NCI-H446 (cell line): ENCODE measurements at places on chromosomes 16 and 17.

GRCh38 chr17:29581583-29582253, 7.7 kb downstream of the GIT1 start:
- DNase-seq = no peak

- no peak for DNase-seq
Measured at GRCh38 chr16:50340578-50340977, 28.2 kb downstream of the BRD7 start.

GRCh38 chr16:4336701-4337539, 14.2 kb downstream of the PAM16 start:
- no peak for DNase-seq

GRCh38 chr17:60851181-60851580, 173.5 kb downstream of the BCAS3 start:
- no peak for DNase-seq

GRCh38 chr17:7930841-7931631, 710 bp downstream of the TRAPPC1 start:
- DNase-seq = no peak

- no peak for DNase-seq
Measured at GRCh38 chr17:43411749-43412148, 13.0 kb downstream of the ARL4D start.
